Stimulated activated CD8-positive, alpha-beta memory T cell treated with anti-CD3 and anti-CD28 coated beads, Interleukin-15, amount 100 ng/mL, for 48 hours (primary cell): ENCODE measurements at places on chromosomes 4 and X.

- DNase-seq: no peak
Observed at GRCh38 chr4:42167709-42168108, 15.3 kb upstream of the BEND4 start.

DNA sequence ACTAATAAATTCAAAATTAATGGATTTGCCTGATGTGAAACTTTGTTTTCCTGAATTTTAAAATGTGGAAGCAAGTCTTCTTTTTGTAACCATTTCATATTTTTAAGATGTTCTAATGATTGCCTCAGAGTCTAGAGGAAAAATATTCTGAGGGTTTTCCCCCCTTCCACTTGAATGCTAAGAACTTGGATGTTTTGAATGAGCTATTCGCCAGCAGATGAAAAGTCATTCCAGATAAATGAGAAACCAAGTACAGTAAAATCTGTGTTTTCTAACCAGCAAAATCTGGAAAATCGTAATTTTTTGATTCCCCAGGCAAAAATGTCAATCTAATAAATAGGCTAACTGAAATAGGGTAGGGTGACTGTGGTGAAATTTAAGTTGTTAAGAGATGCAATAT lies 45.6 kb downstream of the SLIT2 start:
- no peak for DNase-seq

DNA sequence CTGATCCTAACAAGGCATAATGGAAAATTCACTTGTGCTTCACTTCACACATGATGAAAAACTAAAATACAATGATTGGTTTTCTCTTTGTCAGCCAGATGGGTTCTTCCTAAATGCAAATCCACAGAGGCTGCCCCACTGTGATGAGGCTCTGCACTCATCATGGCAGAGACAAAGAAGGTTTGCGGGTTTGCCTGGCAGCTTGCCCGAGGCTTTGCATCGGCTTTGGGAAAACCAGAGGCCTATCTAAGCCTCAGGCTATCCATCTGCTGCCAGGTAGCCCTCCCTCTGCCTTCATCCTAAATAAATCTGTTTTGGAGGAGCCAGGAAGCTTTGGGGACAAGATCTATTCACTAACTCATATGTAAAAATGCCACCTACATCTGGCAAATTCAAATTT lies 244.2 kb downstream of the PACRGL start:
- no peak for DNase-seq

GRCh38 chrX:124215786-124216185 lies 116.7 kb upstream of the TEX13D start:
- DNase-seq: no peak

DNA sequence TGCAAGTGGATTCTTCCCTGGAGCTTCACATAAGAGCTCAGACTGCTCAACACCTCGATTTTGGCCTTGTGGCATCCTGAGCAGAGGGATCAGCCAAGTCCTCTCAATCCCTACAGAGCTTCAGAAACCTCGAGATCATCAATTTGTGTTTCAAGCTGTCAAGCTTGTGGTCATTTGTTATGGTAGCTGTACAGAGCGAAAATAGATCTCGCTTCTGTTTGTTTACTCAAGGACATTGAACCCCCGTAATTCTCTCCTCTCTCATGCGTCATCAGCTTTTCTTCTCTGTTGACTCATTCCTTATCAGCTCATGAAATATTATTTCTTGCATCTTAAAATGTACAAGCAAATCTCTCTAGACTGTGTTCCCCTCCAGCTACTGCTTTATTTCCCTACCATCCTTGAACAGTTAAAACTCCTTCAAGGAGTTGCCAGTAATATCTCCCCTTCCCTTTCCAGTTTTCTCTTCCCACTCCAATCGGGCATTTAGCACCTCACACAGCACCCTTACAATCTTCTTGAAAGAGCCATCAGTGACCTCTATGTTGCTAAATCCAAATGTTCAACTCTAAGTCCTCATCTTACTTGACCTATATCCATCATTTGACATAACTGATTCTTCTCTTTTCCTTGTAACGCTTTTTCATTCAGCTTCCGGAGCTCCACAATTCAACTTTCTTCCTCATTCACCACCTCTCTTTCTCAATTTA lies 106.2 kb upstream of the FAT1 start:
- no peak for DNase-seq

DNA sequence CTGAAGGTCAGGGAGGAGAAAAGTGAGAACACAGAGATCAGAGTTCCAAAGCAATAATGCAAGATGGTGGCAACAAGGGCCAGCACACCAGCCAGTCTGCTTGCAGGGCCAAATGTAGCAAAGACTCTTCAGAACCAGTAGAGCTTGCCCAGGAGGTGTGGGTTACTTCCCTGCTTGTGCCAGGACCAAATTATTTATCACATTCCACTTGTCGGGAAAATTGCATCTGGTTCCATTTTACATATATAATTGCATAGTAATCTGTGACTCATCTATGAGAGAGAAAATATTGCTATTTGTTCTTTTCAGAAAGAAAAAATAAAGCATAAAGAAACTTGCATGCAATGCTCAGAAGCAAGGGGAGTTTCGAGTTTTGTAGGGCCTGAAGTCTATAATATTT lies 41.4 kb downstream of the MAML3 start:
- no peak for DNase-seq

DNA sequence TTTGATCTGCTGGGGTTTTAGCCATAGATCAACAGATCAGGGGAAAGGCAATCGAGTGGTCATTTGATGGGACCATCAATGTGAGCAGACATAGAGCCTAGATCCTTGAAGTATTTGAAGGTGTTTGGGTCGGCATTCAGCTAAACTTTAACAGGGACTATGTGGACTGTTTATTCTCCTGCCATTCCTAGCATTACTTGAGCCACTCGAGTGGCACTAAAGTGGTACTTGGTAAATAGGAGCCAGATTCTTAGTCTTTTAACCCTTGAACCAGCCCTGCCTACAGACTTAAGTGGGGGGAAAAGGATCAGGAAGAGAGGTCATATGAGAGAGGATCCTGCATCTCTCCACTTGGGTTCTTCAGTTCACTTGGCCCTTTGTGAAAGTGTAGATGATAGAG lies 3.8 kb downstream of the MSN start:
- DNase-seq: no peak
